ENCODE measurements at places on chromosomes 11 and 22.

DNA sequence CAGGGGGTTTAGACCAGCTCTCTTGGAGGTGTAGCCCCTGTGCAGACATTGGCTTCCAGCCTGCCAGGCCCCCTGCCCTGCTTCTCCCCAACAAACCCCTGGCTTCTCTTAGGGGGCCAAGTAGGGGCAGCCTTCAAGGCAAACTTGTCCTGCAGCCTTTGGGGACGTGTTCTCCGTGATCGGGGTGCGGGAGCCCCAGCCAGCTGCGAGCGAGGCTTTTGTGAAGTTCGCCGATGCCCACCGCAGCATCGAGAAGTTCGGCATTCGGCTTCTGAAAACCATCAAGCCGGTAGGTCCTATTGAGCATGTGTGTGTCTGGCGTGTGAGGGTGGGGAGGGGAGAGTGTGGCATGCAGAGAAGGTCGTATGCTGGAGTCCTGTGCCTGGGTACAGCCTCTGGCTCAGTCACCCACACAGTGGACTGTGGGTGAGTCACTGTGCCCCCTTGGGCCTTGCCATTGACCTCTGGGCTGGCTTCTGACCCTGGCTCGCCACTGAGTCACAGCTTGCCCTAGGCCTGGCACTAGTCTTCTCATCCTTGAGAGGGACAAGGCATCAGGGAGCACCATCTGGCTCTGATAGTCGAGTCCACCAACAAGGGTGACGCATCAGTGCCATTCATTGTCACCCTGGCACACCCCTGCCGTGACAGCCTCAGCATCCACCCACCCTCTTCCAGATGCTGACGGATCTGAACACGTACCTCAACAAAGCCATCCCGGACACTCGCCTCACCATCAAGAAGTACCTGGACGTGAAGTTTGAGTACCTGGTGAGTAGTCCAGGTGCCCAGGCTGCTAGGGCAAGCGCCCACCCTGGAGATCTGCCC is 11.4 kb downstream of the SLC16A8 start:
- no peak for DNase-seq

- DNase-seq, result no peak
Measured at GRCh38 chr11:107842412-107843100, 16.0 kb downstream of the SLC35F2 start.

- DNase-seq, result no peak
Measured at GRCh38 chr11:2903672-2904011, 18.1 kb upstream of the CDKN1C start.

GRCh38 chr11:36288442-36289225 is 590 bp downstream of the COMMD9 start:
- DNase-seq, result no peak

- DNase-seq, result no peak
Measured at GRCh38 chr11:61061081-61061826, 41.0 kb upstream of the CD5 start.

- no peak for DNase-seq
Measured at GRCh38 chr11:2217211-2218030, 45.8 kb upstream of the TH start.

DNA sequence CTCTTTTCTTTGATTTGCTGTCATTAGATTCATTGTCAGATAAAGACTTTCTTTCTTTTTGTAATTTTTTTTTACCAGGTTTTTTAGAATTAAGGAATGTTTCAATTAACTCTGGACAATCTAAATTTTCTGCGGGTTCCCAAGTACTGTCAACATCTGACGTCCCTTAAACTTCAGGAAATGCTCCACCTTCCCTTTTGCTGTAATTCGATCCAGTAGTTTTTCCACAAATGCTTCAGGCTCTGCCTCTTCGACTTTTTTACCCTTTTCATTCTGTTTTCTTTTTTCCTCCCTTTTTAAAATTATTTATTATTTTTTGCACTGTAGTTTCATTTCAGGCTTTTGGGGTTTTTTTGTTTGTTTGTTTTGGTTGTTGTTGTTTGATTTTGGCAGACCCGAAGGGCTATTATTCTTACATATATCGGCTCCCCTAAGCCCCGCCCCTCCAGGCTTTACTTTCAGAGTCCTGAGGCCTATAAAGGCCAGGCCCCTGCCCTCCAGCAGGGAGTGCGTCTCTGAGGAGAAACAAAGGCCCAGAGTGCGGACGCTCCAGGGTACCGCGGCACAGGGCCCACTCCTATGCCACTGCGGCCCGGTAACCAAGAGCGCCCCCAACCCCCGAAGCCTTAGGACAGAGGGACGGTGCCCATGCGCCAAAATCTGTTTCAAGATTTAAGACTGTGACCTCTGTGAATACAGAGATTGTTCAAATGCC is 116.4 kb downstream of the TYR start:
- no peak for DNase-seq

DNA sequence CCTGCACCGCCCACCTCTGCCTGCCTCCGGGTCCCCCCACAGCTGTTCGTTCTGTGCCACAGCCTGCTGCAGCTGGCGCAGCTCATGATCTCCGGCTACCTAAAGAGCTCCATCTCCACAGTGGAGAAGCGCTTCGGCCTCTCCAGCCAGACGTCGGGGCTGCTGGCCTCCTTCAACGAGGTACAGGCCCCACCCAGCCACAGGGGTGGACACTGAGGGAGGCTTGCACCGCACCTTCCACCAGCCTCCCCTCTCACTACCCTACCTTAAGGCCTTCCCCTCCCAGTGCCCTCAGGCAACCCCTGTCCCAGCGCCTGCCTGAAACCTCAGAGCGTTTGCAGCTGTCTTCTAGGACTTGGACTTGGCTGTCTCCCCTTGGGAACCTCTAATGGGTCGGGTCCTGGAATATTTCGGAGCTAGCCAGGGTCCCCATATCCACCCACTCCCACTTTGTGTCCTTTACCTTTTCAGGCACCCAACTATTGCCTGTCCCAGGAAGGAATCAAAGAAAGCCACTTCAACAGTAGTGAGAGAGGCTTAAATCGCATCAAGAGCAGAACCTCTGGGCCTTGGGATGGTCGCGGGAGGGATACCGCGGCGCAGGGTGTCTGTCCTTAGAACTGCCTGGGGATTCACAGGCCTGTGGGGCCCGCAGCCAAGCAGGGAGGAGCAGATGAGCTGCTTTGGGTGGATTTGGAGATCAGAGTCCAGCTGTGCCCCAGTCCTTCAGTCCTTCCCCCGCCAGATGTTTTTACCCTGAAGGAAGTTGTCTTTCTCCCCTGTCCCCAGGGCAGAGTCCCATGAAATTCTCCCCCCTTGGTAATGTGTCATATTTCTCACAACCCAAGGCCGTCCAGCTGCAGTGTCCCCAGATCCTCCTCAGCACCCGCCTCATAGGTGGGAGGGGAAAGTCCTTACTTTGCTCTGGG is 13.3 kb downstream of the SLCO2B1 start:
- no peak for DNase-seq

DNA sequence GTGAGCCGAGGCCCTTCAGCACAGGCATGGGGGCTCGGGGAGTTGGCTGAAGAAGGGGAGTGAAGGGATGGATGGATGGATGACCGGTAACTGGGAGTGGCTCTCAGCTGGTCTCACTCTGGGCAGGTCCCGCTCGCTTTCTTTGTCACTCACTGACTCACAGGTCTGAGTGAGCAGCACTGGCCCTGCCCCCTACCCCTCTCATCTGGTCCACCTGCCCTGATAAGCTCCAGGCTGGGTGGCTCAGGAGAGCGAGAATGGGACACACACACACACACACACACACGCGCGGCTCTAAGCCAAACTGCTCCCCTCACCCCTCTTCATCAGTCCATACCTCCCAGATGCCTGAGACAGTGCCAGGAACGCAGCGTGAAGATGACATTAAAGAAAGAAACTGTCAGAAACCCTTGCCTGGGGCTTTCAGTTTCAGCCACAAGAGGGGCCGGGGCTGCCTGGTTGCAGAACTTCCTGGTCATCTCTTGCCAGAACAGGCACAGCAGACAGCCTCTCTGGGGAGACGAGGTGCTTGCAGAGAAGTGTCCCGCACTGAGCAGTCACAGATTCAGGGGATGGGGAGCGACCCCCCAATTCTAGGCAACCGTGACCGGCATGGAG is 16.5 kb upstream of the SHISAL1 start:
- no peak for DNase-seq

- no peak for DNase-seq
Measured at GRCh38 chr11:12269104-12269441, 108.3 kb upstream of the PARVA start.

DNA sequence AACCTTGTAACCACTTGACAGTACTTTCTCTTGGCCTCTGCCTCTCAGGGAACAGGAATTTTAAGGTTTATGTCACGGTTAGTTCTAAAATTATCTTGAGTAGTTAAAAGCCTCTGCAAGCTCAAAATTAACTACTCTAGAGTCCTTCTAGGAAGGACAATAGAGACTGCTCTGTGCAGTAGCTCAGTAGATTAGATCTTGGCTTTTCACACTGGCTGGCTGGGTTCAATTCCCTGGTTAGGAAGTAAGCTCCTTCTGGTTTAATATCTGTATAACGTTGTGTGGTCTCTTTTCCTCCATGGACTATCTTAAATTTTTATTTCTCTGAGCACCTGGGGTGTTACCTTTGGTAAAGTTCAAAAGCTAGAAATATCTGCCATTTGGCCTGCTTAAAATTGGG is 109.2 kb downstream of the AASDHPPT start:
- DNase-seq, result no peak

Data from HS-5 (cell line).